Astrocyte (in vitro differentiated cells and primary cell): ENCODE measurements at places on chromosomes 2 and 18.

- peak; percentile 50 for DNase-seq
- peaks cover 11% of the 10 kb centered on the region for H3K27me3 ChIP-seq
- H3K27ac ChIP-seq: no peak overlapping the region
Observed at GRCh38 chr2:118061135-118061955, 26.9 kb upstream of the INSIG2 start.

DNA sequence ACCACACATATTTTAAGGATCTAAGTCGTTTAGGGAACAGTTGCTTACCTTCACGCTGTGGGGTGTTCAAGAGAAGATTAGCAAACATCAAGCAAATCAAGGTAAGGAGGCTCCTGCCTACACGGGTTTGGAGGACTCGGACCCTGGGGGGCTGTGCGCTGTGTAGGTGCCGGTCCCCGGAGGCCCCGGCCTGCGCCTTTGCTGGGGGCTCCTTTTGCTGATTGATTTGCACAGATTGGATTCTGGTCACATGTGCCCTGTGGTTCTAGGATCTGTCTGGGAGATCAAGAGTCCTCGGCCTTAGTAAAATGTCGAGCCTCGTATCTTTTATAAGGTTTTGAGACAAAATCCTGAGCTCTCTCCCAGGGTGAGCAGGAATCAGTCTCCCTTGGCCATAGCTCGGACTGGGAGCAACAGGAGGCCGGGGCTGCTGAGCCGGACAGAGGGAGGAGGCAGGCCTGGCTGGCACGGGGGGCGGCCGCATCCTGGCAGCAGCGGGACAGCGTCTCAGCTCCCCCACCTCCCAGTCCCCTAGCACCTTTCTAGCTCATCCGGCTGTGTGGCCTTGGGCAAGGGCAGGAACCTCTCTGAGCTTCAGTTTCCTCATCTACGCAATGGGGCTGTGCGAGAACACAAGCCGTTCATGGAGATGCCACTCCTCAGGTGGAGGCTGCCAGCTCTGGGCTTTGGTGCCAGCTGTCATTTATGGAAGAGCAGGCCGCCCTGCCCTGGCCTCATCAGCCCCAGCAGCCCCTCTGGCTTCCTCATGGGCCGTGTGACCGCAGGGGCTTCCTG is 147.2 kb downstream of the MBP start:
- no peaks in the 10 kb centered on the region for H3K36me3 ChIP-seq
- no peak overlapping the region for H3K4me3 ChIP-seq
- peaks cover 5% of the 10 kb centered on the region for H3K27me3 ChIP-seq
- H3K27ac ChIP-seq: no peak overlapping the region

DNA sequence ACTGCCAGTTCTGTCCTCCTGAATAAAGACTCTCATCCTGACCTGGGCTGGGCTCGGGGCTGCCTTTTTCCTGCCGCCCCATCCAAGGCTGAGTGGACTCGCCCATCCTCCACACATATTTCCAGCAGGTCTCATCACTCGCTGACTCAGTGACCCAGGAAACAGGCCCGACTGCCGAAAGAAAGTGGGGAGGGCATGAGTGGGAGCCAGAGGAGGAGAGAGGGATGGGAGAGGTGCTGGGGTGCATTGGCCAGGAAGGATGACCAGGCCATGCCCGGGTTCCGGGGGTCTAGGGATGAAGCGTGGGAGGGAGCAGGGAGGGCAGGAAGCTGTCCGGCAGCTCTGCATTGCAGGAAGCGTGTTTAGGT is 66.7 kb downstream of the TWIST2 start:
- H3K36me3 ChIP-seq: peaks cover 3% of the 10 kb centered on the region
- no peak overlapping the region for H3K4me3 ChIP-seq
- peak; percentile 78 for DNase-seq
- peaks cover 18% of the 10 kb centered on the region for H3K4me1 ChIP-seq
- peak overlapping the region; percentile 76 for H3K27ac ChIP-seq

GRCh38 chr2:62964050-62964449 is 86.6 kb upstream of the OTX1 start:
- DNase-seq: peak; percentile 7
- no peak overlapping the region for H3K27ac ChIP-seq
- H3K4me1 ChIP-seq: no peaks in the 10 kb centered on the region
- H3K27me3 ChIP-seq: no peaks in the 10 kb centered on the region
- H3K36me3 ChIP-seq: peaks cover 4% of the 10 kb centered on the region

DNA sequence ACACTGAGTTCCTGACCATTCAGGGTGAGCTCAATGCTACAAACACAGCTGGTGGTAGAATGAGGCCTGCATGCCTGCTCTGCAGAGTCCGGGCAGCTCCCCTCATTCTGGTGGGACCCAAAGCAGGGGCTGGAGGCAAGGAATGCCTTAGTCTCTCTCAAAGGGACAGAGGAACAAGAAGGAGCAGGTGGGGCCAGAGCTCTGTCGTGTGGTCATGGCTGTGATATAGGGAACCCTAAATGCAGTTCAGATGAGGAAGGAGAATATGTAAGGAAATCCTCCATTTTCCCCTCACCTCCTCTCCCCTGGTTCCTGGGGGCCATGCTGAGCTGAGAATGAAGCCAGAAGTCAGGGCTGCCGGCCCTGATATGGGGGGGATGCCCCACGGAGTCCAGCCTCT is 334.3 kb downstream of the CYP26B1 start:
- H3K4me1 ChIP-seq: no peaks in the 10 kb centered on the region
- H3K4me3 ChIP-seq: no peak overlapping the region
- H3K27me3 ChIP-seq: peaks cover 3% of the 10 kb centered on the region
- no peak overlapping the region for H3K27ac ChIP-seq
- no peak for DNase-seq
- H3K36me3 ChIP-seq: no peaks in the 10 kb centered on the region

DNA sequence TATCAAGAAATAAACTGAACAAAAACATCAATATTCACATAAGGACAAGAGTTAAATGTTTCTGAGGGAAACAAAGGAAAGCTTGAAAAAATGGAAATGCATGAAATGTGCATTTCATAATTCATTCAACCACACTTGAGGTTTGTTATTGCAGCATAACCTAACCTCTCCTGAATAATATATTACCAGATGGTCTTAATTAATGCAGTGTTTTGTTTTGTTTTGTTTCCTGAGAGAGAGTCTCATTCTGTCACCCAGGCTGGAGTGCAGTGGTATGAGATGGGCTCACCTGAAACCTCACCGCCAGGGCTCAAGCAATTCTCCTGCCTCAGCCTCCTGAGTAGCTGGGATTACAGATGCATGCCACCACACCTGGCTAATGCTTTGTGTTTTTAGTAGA is 139.9 kb upstream of the PIEZO2 start:
- no peaks in the 10 kb centered on the region for H3K4me1 ChIP-seq
- no peak for DNase-seq
- H3K27ac ChIP-seq: no peak overlapping the region
- H3K27me3 ChIP-seq: no peaks in the 10 kb centered on the region
- no peaks in the 10 kb centered on the region for H3K36me3 ChIP-seq
- H3K4me3 ChIP-seq: no peak overlapping the region

GRCh38 chr2:22719396-22719795 is 665.6 kb upstream of the KLHL29 start:
- H3K27ac ChIP-seq: no peak overlapping the region
- H3K4me3 ChIP-seq: no peak overlapping the region
- H3K27me3 ChIP-seq: no peaks in the 10 kb centered on the region
- H3K36me3 ChIP-seq: no peaks in the 10 kb centered on the region
- no peaks in the 10 kb centered on the region for H3K4me1 ChIP-seq

DNA sequence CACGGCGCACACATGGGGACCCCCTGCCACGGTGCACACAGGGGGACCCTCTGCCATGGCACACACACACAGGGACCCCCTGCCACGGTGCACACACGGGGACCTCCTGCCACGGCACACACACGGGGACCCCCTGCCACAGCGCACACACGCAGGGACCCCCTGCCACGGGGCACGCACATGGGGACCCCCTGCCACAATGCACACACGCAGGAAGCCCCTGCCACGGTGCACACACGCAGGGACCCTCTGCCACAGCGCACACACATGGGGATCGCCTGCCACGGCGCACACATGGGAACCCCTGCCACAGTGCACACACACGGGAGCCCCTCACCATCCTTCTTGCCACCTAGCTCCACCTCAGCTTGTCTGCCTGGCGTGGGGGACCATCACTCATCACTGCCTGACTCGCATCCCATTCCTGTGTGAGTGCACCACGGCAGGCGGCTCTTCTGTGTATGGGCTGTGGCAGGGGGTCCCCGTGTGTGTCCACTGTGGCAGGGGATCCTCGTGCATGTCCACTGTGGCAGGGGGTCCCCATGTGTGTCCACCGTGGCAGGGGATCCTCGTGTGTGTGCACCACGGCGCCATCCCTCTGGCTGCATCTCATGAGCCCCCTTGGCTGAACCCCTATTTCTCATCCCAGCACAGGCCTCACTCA is 206.7 kb downstream of the EIPR1 start:
- no peak overlapping the region for H3K4me3 ChIP-seq
- H3K27ac ChIP-seq: no peak overlapping the region

DNA sequence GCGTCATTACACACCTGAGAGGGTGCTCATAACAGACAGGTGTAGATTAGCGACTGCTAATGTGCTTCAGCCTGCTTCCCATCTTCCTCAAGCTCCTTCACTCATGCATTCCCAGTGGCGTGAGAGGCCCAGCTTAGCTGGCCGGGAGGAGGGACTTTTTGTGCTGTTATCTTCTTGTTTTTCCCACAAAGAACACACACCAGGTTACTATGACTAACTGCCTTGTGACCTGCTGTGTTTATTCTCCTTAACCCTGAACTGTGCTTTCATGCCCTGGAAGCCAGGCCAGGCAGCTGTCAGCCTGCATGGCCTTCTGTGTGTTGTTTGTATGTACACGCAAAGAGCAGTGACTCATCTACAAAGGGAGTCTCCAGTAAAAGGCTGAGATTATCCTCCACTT is 143.8 kb downstream of the PIEZO2 start:
- peak; percentile 53 for DNase-seq
- H3K4me1 ChIP-seq: no peaks in the 10 kb centered on the region
- H3K27me3 ChIP-seq: no peaks in the 10 kb centered on the region
- no peak overlapping the region for H3K4me3 ChIP-seq
- H3K36me3 ChIP-seq: no peaks in the 10 kb centered on the region
- H3K27ac ChIP-seq: peak overlapping the region; percentile 31

DNA sequence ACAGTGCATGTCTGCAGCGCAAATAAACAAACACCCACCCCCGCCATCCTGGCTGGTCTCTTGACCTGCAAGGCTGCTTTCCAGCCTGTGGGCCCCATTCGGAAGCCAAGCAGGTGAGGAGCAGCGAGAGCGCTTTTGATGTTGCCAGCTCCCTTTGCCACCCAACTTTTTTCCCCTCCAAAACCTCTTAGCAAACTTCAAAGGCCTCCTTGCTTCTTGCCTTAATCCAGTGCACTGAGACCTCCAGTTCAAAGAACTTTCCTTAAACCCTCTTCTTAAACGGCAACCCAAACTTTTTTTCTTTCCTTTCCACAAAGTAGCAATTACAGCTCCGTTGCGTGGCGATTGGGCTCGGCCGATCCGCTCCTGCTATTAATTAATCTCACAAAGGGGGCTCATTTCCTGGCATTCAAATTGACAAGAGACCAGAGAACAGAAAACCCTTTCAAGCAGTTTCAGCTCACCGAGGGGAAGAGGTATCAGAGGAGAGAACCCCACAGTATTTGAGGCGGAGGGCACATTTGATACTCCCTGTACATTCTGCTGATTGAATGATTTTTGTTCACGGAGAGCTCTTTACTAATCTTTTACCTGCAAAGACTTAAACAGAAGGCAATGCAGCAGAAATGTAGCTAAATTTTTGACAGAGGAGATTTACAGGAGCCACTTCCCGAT is 531.4 kb downstream of the TMEM182 start:
- H3K36me3 ChIP-seq: no peaks in the 10 kb centered on the region
- no peak overlapping the region for H3K27ac ChIP-seq
- H3K4me1 ChIP-seq: no peaks in the 10 kb centered on the region
- peak overlapping the region; percentile 25 for H3K4me3 ChIP-seq
- no peaks in the 10 kb centered on the region for H3K27me3 ChIP-seq
